ENCODE measurements at places on chromosomes 16 and 17.
A peak's percentile ranks its signal among the peaks of the same experiment; 100 is the strongest.

DNA sequence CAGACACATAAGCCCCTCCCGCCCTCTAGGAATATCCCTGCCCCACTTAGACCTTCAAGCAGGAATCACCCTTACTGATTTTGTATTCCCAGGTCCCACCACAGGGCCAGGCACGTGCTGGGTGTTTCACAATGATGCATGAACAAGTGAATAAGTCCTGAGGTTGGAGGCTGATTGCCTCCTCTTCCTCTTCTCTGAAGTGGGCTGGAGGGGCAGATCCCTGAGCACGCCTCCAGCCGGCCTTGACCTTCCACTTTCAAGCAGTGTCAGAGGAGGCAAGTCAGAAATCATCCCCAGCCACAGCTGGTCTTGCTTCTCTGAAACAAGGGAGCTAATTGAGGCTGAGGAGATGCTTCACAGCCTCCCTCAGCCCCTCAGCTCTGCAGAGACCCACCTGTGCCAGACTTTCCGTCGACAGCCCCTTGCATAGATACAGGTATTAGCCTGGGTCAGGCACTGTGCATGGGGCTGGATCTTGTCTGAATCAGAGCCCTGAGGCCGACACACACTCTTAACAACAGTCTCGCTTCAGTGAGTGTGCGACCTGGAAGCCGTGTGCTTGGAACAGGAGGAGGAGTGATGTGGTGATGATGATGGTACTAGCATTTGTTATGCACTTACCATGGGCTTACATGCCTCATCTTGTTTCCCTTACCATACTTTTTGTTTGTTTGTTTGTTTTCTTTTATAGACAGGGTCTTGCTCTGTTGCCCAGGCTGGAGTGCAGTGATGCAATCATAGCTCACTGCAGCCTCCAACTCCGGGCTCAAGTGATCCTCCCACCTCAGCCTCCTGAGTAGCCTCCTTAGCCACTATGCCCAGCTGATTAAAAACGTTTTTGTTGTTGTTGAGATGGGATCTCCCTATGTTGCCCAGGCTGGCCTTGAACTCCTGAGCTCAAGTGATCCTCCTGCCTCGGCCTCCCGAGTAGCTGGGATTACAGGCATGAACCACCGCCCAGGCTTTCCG, 15.0 kb downstream of the MRM1 start:
- no peak for DNase-seq

DNA sequence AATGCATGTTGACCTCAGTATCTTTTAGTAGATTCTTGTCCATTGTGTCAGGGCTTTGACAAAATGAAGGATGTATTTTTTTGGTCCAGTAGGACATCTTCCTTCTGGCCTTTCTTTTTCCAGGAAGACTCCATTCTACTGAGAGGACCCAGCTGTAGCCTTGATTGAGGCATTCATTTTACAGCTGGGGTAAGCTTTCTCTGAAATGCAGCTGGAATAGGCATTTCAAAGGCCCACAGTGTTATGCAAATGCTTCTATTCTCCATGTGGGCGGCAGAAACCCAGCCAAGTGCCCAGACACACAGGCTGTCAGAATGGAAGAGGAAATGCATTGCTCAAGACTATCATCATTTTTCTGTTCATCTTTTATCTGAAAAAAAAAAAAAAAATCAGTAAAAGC, 629.0 kb upstream of the CDH8 start:
- DNase-seq: peak; percentile 0

DNA sequence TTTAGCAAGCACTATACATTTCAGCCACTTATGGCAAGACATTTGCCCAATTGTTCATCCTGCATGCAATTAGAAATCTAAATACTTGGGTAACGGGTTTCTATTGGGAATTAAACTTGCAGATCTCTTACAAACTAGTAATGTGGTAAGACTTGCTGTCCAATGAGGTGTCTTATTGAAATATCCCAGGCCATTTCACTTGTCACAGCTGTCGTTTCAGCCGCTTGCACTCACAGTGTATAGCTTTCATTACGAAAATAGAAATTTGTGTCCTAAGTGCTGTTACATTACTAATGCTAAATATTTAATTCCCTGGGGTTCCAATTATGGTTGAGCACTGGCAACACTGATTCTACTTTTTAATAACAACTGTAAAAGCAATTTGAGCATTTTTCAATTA, 40.3 kb upstream of the IRX5 start:
- DNase-seq: no peak

GRCh38 chr16:77295896-77296295, 96.7 kb downstream of the SYCE1L start:
- peak; percentile 5 for DNase-seq

GRCh38 chr17:45371414-45372324, 54.8 kb upstream of the MAP3K14 start:
- peak; percentile 98 for DNase-seq

- DNase-seq: peak; percentile 10
Measured at GRCh38 chr16:1102921-1103635, 7.0 kb upstream of the C1QTNF8 start.

DNA sequence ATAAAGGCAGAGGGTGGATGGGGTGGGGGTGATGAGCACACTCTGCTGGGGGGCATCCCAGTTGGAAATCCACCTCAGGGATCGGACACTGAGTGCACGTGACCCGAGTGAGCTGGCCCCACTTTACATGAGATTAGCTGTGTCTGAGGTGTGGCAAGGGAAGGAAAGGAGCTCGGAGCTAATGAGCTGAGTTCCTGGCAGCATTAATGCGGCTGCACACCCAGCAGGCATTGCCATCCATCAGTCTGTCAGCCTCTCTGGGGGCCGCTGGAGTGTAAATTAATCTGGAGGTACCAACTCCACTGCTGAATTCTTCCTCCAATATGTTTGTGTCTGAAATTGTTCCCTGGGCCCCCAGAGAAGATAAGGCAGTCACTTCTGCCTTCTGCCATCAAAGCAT, 65.5 kb downstream of the HS3ST2 start:
- no peak for DNase-seq

GRCh38 chr17:4514206-4514605, 15.5 kb downstream of the SPNS2 start:
- DNase-seq: no peak

- no peak for DNase-seq
Measured at GRCh38 chr16:29820730-29821642, 724 bp downstream of the MVP start.

DNA sequence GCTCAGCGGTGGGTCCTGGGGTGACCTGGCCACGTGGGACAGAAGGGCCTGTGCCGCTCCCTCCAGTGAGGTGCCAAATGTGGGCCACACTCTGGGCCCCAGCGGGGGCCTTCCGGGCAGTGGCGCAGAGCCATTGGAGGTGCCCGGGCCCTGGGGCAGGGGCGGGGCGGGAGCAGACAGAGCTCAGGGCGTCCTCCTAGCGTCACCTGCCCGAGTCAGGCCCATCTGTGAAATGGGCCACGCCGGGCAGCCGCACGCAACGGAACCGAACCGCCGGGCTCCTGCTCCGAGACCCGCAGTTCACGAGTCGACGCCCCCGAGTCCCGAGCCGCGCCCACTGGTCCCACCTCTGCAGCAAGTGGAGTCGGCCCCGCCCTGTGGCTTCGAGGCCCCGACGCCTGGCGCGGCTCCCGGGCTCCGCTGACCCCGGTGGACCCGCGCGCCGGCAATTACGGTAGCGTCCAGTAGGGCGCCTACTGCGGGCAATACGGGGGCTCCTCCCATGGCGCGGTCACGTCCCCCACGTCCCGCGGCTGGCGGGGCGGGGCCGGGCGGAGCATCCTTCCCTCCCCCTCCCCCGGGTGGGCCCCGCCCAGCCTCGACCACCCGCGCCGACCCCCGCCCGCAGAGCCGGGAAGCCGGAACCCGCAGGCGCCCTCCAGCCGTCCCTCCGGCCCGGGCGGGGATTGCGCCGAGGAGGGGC, 1.9 kb downstream of the SLC16A3 start:
- peak; percentile 86 for DNase-seq

GRCh38 chr16:988471-989353, 7.1 kb downstream of the SOX8 start:
- DNase-seq: no peak

DNA sequence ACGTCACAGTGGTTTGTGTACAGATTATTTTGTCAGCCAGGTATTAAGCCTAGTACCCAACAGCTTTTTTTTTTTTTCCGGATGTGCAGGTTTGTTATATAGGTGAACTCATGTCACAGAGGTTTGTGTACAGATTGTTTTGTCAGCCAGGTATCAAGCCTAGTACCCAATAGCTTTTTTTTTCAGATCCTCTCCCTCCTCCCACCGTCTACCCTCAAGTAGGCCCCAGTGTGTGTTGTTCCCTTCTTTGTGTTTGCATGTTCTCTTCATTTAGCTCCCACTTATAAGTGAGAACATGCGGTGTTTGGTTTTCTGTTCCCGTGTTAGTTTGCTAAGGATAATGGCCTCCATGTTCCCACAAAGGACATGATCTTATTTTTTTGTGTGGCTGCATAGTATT, 19.9 kb downstream of the RPTOR start:
- DNase-seq: no peak

- no peak for DNase-seq
Measured at GRCh38 chr17:79948945-79949655, 86.6 kb downstream of the TBC1D16 start.

DNA sequence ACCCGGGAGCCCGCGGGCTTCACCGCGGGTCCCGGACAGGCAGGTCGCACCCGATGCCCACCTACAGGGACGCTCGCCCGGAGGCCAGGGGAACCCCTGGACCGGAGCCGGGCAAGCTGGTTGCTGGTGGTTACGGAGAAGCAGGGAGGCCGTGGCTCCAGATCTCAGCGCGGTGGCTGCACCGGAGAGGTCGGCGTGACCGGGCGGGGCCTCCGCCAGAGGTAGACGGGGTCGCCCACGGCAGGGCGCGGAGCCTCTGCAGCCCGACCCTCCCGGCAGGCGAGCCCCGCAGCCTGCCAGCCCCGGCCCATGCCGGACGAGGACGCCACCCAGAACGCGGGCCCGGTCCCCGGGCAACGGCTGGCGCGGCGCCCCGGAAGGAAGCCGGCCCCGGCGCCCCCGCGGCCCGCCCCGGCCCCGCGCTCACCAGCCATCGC, 341 bp downstream of the PCYT2 start:
- no peak for DNase-seq

GRCh38 chr17:65514082-65514481, 47.4 kb downstream of the AXIN2 start:
- peak; percentile 89 for DNase-seq

- DNase-seq: peak; percentile 26
Measured at GRCh38 chr17:70552230-70552981, 383.1 kb downstream of the KCNJ2 start.

DNA sequence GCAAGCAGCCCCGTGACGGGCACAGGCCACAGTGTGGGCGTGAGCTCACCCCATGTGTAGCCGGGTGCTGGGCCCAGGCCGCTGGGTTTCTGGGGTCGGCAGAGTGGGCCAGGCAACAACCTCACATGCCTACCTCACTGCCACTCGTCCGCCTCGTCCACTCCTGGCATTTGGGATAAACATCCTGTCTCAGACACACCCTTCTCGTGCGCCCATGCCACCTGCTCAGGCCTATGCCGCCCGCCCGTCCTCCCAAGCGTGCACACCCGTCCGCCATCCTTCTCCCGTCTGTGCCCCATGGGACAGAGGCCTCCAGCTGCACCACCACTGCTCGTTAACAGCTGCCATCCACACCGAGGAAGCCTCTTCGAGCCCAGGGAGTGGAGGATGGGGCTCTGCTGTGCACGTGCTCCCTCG, 64.3 kb downstream of the KLHDC4 start:
- DNase-seq: no peak

- DNase-seq: no peak
Measured at GRCh38 chr17:79188685-79189084, 114.1 kb downstream of the ENGASE start.

GRCh38 chr17:17071531-17072360, 29.5 kb downstream of the MPRIP start:
- no peak for DNase-seq

DNA sequence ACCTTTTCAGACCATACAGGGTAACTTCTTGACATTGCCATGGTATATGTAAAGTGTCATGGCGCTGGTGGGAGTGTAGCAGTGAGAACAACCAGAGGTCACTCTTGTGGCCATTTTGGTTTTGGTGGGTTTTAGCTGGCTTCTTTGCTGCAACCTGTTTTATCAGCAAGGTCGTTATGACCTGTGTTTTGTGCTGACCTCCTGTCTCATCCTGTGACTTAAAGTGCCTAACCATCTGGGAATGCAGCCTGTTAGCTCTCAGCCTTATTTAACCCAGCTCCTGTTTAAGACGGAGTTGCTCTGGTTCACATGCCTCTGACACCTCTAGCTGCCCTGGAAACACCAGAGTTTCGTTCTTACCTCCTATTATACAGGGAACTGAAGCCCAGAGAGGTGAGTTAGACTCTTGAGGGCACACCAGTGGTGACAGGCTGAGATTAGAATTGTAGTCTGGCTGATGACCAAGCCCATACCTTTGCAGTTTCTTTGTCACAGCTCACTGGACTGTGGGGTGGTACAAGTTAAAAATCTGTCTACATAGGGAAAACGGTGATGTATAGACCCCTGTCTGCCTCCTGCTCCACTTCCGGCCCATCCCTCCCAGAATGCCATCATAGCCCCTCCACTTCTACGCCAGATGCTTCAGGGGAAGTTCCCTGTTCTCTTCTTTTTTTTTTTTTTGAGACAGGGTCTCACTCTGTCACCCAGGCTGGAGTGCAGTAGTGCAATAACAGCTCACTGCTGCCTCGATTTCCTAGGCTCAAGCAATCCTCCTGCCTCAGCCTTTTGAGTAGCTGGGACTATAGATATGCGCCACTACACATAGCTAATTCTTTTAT, 21.0 kb downstream of the KSR1 start:
- no peak for DNase-seq

DNA sequence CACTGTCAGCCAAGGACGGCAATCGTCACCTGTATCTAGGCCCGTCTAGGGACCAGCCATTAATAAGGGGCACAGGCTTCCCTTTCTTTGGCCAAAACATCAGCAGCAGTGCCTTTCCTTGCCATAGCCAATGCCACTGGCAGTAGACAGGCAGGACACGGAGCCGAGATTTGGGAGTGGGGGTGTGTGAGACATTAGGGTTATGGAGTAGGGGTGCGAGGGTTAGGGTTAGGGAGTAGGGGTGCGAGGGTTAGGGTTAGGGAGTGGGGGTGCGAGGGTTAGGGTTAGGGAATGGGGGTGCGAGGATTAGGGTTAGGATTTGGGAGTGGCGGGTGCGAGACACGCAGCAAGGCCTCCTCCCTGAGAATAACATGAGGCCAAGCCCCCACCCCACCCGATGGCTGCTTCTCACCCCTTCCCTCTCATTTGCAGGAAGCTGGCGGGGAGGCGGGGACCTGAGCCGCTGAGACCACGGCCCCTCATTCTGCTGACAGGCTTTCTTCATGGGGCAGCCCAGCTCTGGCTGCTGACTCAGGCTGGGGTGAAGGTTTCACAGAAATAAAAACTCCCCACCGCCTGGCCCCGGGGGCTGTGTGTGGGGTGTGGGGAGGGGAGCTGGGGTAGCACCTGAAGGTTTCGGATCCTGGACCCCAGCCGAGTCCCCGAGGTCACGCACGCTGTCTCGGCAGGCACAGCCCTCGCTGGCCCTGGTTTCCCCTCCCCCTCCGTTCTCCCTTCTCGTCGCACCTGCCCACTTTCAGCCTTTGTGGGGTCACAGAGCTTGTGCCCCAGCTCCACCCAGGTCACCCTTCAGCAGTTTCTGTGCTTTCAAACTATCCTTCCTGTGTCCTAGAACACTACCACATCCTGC, 93.8 kb downstream of the PGS1 start:
- DNase-seq: no peak
